Temporal lobe (tissue), 4 donors: ENCODE measurements at places on chromosomes 5 and 9. TPM values are rescaled to one million over a fixed set of nuclear protein-coding genes. Genes with fewer than 3 reads are reported as not detected.

Gene BTNL8
- under 0.01 TPM for total RNA-seq

Gene ZDHHC21
- 36.4 TPM for total RNA-seq

Gene DIPK1B
- 18.2 TPM for total RNA-seq

Gene SLIT3
- total RNA-seq, result 3.0 TPM

Gene DNAJB5
- 37.1 TPM for total RNA-seq
